ENCODE measurements at places on chromosomes 13 and 19. TPM values are rescaled to one million over a fixed set of nuclear protein-coding genes. Genes with fewer than 3 reads are reported as not detected.

HIPK4 gene
- total RNA-seq, result not detected

DNA sequence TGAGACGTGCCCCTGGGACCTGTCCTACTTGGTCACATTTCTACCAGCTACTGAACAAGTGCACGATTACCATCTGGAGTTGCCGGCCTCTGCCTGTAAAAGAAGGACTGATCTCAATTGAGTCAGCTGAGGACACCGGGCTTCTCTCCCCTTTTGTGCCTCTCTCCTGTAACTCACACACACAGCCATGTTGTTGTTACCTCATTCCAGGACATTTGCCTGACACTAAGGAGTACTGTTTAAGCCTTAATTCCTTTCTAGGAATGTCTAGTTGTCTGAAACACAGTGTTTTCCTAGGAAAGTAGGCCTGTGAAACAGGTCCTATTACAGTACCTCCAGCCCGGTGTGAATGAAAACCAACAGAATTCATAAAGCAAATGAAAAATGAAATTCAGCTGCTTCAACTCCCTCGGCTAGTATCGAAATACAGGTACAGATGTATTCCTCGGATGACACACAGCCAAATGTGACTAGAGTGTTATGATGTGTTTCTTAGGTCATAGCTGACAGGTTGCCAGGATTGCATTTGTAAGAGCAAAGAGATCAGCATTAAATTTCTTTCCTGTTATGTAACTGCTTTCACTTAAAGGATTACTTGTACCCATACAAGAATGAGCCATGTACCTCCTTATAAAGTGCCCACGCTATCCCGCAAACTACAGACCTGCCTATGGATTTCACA lies 152.0 kb upstream of the IRS2 start:
- H3K36me3 ChIP-seq, result no peaks in the 10 kb centered on the region
- no peaks in the 10 kb centered on the region for H3K27me3 ChIP-seq
- H3K27ac ChIP-seq, result no peak overlapping the region
- no peak for DNase-seq

PLPPR3 gene
- not detected for total RNA-seq

DNA sequence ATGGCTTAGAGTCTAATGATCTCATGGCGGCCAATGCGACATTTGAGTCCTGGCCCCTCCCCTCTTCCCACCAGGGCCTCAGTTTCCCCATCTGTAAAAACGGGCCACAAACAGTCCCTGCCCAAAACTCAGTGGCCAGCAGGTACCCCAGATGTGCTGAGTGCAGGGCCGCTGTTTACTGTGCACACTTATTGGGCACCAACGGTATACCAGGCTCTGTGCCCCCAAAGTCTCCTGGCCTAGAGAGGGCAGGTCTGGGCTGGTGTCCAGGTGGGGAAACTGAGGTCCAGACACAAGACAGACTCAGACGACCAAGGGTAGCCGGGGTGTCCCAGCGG lies 23.6 kb upstream of the WDR18 start:
- DNase-seq, result no peak
- H3K27me3 ChIP-seq, result no peaks in the 10 kb centered on the region
- H3K4me3 ChIP-seq, result no peak overlapping the region
- no peak overlapping the region for H3K27ac ChIP-seq

- no peaks in the 10 kb centered on the region for H3K27me3 ChIP-seq
- H3K4me1 ChIP-seq, result no peaks in the 10 kb centered on the region
- DNase-seq, result no peak
- no peak overlapping the region for H3K27ac ChIP-seq
- H3K4me3 ChIP-seq, result peak overlapping the region; percentile 15
- H3K36me3 ChIP-seq, result no peaks in the 10 kb centered on the region
Observed at GRCh38 chr13:80654638-80655249, 313.8 kb upstream of the SPRY2 start.

GRCh38 chr13:54563286-54563685 lies 1534.7 kb downstream of the OLFM4 start:
- no peak for DNase-seq
- no peaks in the 10 kb centered on the region for H3K27me3 ChIP-seq
- H3K27ac ChIP-seq, result no peak overlapping the region
- H3K4me1 ChIP-seq, result no peaks in the 10 kb centered on the region
- no peaks in the 10 kb centered on the region for H3K36me3 ChIP-seq

- peaks cover 6% of the 10 kb centered on the region for H3K4me1 ChIP-seq
- no peaks in the 10 kb centered on the region for H3K27me3 ChIP-seq
- no peak for DNase-seq
- no peak overlapping the region for H3K4me3 ChIP-seq
- H3K27ac ChIP-seq, result no peak overlapping the region
- H3K36me3 ChIP-seq, result peaks cover 56% of the 10 kb centered on the region
Observed at GRCh38 chr13:110699148-110700145, 6.5 kb downstream of the CARS2 start.

DNA sequence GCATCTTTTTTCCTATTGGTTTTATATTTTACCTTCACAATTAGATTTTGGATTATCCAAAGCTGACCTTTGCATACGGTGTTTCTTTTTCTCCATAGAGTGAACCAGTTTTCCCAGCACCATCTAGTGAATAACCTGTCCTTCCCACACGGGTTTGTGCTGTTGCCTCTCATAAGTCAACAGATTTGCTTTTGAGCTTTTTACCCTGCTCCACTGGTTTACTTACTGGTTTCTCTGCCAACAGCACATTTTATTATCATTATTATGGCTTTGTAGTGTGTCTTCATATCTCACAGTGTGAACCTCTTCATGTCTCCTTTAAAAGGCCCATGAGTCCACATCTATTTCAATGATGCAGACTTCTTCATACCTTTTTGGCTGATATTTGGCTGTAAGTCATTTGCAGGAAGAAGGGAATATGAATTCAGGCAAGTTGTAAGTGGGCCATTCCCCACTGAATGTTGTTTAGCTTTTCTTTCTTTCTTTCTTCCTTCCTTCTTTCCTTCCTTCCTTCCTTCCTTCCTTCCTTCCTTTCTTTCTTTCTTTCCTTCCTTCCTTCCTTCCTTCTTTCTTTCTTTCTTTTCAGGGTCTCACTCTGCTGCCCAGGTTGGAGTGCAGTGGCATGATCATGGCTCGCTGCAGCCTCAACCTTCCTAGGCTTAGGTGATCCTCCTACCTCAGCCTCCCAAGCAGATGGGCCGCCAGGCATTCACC lies 86.8 kb downstream of the TM9SF2 start:
- no peak for DNase-seq
- H3K36me3 ChIP-seq, result no peaks in the 10 kb centered on the region
- H3K4me1 ChIP-seq, result no peaks in the 10 kb centered on the region
- H3K27ac ChIP-seq, result no peak overlapping the region

DNA sequence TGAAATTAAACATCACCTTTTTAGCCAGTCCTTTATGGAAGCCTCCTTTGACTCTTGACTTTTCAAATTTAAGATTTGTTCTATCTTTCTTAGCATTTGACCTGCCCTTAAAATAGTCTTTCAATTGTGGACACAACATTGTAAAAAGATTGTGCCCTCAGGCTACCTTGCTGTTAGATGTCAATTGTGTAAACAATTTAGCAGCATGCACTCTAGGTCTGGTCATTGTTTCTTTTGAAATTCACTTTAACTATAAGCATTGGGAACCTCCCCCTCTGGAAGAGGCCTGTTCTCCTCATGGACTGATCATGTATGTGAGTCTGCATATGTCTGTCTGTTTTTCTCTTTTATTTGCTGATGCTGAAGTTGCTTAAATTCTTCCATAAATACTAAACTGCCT lies 31.5 kb upstream of the PABPC3 start:
- no peak for DNase-seq
- peaks cover 1% of the 10 kb centered on the region for H3K4me1 ChIP-seq
- no peaks in the 10 kb centered on the region for H3K36me3 ChIP-seq
- H3K4me3 ChIP-seq, result no peak overlapping the region

TPT1 gene
- total RNA-seq, result 3,085 TPM

ZNF98 gene
- not detected for total RNA-seq

- no peak for DNase-seq
- no peak overlapping the region for H3K27ac ChIP-seq
- no peaks in the 10 kb centered on the region for H3K36me3 ChIP-seq
- peaks cover 11% of the 10 kb centered on the region for H3K27me3 ChIP-seq
- H3K4me1 ChIP-seq, result no peaks in the 10 kb centered on the region
- H3K4me3 ChIP-seq, result no peak overlapping the region
Observed at GRCh38 chr13:24927810-24928404, 163.9 kb downstream of the RNF17 start.

- H3K4me1 ChIP-seq, result no peaks in the 10 kb centered on the region
- no peak overlapping the region for H3K27ac ChIP-seq
- no peak for DNase-seq
- H3K36me3 ChIP-seq, result no peaks in the 10 kb centered on the region
- no peak overlapping the region for H3K4me3 ChIP-seq
Observed at GRCh38 chr13:112177450-112178288, 110.7 kb downstream of the SOX1 start.

- H3K4me3 ChIP-seq, result no peak overlapping the region
- peaks cover 54% of the 10 kb centered on the region for H3K4me1 ChIP-seq
- peaks cover 12% of the 10 kb centered on the region for H3K27me3 ChIP-seq
- DNase-seq, result no peak
- H3K36me3 ChIP-seq, result peaks cover 11% of the 10 kb centered on the region
- H3K27ac ChIP-seq, result no peak overlapping the region
Observed at GRCh38 chr19:7921967-7922835, 2.1 kb downstream of the SNAPC2 start.

DNA sequence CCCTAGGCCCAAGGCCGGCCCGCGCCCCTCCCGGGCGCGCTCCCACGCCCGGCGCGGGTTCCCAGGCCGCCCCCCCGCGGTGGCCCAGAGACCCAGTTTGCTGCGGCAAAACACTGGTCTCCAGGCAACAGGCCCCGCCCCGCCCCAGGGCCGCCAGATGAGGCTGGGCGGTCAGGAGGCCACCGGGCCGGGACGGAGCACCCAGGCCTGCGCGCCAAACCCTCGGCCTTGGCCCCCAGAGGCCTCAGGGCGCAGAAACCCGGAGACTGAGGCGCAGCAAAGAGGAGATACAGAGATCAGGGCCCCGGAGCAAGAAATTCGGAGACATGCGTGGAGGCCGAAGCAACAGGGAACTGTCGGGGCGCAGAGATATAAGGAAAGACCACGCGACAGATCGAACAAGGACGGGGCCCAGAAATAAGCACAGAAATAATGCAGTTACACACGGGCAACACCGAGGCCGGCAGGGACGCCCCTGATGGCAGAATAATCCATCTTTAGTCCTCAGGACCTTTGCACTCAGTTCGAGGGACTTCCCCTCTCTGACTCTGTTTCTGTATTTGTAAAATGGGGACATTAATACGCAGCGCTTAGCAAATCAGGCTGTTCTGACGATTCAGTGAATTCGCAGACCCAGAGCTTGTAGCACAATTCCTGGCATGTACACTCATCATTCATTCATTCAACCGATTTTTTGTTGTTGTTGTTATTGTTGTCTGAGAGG lies 20.8 kb upstream of the ERCC1 start:
- H3K4me1 ChIP-seq, result peaks cover 73% of the 10 kb centered on the region
- H3K4me3 ChIP-seq, result peak overlapping the region; percentile 24

GRCh38 chr19:54436628-54437252 lies 12.3 kb upstream of the LENG8 start:
- DNase-seq, result no peak
- no peaks in the 10 kb centered on the region for H3K27me3 ChIP-seq
- H3K4me3 ChIP-seq, result no peak overlapping the region
- no peak overlapping the region for H3K27ac ChIP-seq

GRCh38 chr13:20431080-20431479 lies 94.6 kb downstream of the CRYL1 start:
- H3K4me3 ChIP-seq, result no peak overlapping the region
- no peak for DNase-seq
- no peaks in the 10 kb centered on the region for H3K27me3 ChIP-seq
- H3K4me1 ChIP-seq, result no peaks in the 10 kb centered on the region
- H3K36me3 ChIP-seq, result no peaks in the 10 kb centered on the region
- H3K27ac ChIP-seq, result no peak overlapping the region

GRCh38 chr13:100209857-100210825 lies 121.2 kb downstream of the PCCA start:
- DNase-seq, result no peak
- no peaks in the 10 kb centered on the region for H3K4me1 ChIP-seq
- no peaks in the 10 kb centered on the region for H3K36me3 ChIP-seq
- no peaks in the 10 kb centered on the region for H3K27me3 ChIP-seq
- H3K4me3 ChIP-seq, result no peak overlapping the region

Data from natural killer cell (primary cell).